ENCODE measurements at places on chromosomes 1 and 21. TPM values are rescaled to one million over a fixed set of nuclear protein-coding genes. Genes with fewer than 3 reads are reported as not detected.

Gene PSMG1
- total RNA-seq: 16.9 TPM

Gene LAX1
- total RNA-seq: not detected

Gene BLACAT1
- 4.7 TPM for total RNA-seq

Gene ALX3
- not detected for total RNA-seq

Gene NBPF11
- 21.6 TPM for total RNA-seq

Gene NRIP1
- 77.9 TPM for total RNA-seq

Gene SLC22A15
- 13.1 TPM for total RNA-seq

Gene TCHHL1
- not detected for total RNA-seq

Gene CDC14A
- total RNA-seq: 5.9 TPM

Gene PPIAL4G
- 2.2 TPM for total RNA-seq

Gene ZNF695
- total RNA-seq: 11.9 TPM

Gene TTC22
- total RNA-seq: not detected

Gene A3GALT2
- total RNA-seq: not detected

Gene VANGL2
- total RNA-seq: 27.5 TPM

Measured in parietal lobe (tissue), 2 donors.